ENCODE measurements at places on chromosomes 6 and 20.

DNA sequence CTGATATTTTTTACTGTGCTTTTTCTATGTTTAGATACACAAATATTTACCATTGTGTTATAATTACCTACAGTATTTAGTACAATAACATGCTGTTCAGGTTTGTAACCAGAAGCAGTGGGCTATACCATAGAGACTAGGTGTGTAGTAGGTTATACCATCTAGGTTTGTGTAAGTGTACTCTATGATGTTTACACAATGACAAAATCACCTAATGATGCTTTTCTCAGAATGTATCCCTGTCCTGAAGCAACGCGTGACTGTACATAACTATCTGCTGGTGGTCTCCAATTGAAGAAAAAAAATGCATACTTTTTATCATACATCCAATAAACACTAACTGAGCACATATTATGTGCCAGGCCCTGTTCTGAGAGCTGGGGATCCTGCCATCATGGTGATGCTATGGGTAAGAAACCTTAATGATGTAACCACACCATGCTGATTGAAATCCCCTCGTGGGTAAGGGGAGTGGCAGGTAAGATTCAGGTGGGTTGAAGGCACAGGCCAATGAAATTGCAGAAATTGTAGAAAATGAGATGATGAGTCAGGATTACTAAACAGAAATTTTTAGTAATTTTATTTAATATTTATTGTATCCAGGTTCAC is 76.8 kb downstream of the FYN start:
- DNase-seq, result no peak

GRCh38 chr20:43293068-43293786 is 103.5 kb upstream of the PTPRT start:
- no peak for DNase-seq

- DNase-seq, result peak; percentile 42
Measured at GRCh38 chr20:58006346-58007316, 221.8 kb downstream of the ANKRD60 start.

DNA sequence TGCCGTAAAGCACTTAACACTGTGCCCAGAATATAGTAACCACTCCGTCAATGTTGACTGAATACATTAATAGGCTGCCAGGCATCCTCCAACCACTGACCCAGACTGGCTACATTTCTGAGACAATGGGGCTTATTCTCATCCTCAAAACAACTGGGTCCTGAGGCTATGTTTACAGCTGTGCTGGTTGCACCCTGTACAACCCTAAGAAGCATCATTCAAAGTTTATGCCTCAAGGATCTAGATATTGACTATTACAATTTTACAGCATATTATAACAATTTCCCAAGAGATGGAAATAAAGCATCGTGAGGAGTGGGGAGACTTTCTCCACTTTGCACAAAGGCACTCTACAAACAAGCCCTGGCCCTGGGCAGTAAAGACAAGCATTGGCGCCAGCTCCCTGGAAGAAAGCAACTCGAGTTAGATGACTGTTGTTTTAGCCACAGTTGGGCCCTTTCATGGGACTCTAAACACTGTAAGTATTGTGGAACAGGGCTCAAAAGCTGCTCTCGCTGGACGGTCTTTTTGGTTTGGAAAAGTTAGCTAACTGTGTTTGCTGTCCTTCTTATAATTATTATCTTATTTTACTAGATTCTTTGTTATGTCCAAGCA is 30.2 kb downstream of the MYLIP start:
- DNase-seq, result no peak

GRCh38 chr20:59117526-59117925 is 46.1 kb upstream of the ZNF831 start:
- DNase-seq, result no peak

DNA sequence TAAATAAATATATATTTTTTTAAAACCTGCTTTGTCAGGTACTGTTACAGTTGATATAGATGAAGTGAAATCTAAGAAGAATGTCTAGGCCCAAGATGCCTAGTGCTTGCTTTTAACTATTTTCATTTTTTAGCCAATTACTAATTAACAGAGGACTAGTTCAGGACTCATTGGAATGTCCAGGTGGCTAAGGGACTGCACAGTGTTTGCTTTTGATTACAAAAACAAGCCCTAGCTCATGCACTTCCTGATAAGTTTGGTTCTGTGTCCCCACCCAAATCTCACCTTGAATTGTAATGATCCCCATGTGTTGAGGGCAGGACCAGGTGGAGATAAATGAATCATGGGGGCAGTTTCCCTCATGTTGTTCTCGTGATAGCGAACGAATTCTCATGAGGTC is 417.1 kb downstream of the PLCB1 start:
- no peak for DNase-seq

- DNase-seq, result no peak
Measured at GRCh38 chr6:123967905-123968304, 164.2 kb downstream of the NKAIN2 start.

DNA sequence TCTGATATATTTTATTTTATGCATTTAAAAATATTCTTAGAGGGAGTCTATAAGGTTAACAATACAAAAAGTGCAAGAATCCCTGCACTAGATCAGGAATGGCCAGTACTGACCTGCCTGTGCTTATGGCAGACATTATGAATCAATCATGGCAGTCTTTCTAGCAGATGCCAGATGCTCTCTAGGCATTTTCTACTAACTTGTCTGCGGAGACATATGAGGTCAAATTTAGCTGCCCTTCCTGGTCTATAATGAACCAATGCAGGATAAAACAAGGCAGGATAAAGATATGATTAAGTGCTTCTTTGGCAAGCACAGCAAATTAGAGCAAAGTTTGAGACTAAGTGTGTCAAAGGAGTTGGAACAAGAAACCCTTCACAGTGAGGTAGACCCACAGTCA is 46.6 kb upstream of the RNF24 start:
- DNase-seq, result no peak

GRCh38 chr6:69816026-69816425 is 19.2 kb upstream of the LMBRD1 start:
- DNase-seq, result no peak

DNA sequence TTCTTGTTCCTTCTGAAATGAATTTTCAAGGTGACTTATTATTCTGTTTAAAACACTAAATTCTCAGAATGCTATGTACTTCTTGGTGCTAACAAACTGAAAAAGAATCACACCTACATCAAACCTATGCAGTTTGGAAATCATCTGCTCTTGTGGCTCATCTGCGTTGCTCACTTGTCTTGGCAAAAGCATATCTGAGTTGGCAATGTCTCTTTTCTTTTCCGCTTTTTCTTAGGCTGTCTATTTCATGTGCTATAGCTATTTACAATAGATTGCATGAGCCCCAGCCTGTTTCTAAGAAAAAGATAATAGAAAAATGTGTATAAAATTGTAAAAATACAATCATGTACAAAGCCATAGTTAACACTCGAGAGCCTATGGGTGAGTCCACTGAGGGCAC is 348.9 kb upstream of the AGPAT4 start:
- DNase-seq, result no peak

GRCh38 chr6:149545258-149545753 is 537 bp downstream of the PPIL4 start:
- DNase-seq, result peak; percentile 65

GRCh38 chr20:41308290-41308711 is 9.2 kb downstream of the ZHX3 start:
- DNase-seq, result no peak

- no peak for DNase-seq
Measured at GRCh38 chr6:3455569-3456394, 1.1 kb downstream of the SLC22A23 start.

DNA sequence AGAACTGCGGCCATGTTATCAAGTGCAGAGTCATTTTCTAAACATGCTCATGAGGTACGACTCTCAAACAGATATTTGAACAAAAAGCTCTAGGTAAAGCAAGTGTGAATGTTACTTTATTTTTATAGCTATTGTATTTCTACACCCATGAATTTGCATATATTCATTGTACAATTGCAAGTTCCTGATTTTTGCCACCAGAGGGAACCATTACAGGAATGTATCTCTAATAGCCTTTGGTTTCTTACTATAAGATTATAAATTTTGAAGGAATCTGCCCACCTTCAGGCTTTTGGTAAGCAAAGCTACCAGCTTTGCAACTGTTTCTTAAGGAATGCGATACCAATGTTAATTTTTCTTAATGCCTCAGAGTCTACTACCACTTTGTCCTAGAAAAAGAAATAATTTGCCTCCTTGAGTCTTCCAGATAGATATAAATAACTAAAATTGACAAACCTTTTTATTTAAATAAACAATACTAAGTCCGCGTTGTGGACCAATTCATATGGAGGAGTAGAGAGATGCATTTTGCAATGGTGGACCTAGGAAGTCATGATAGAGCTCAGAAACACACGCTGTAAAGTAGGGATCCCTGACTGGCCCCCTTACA is 125.4 kb upstream of the SAMD5 start:
- no peak for DNase-seq

- DNase-seq, result no peak
Measured at GRCh38 chr6:34491091-34491430, 25.2 kb downstream of the PACSIN1 start.

- no peak for DNase-seq
Measured at GRCh38 chr20:53937339-53937741, 133.1 kb downstream of the BCAS1 start.

DNA sequence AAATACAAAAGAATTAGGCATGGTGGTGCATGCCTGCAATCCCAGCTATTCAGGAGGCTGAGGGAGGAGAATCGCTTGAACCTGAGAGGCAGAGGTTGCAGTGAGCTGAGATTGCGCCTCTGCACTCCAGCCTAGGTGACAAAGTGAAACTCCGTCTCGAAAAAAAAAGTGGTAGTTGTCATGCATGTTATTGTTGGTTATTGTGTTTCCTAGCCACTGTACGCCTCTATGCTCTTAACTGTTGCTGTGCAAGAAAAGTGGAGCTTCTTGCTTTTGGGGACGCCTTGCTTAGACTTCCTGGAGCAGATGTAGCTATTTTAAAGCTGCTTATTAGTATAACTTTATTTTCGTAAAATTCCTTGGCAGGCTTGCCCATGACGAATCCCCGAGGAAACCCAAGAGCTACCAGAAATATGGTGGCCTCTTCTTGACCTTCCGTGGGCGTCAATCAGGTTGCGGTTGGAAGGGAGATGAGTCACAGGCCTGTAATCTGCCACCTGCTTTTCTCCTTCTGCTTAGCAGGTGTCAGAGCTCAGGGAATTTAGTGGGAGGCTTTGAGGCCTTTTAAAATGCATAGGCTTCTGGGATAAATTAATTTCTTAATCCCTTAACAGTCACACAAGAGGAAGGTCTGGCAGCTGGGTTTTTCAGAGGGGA is 17.3 kb downstream of the GABRR2 start:
- no peak for DNase-seq

GRCh38 chr20:46850416-46850815 is 44.2 kb upstream of the EYA2 start:
- no peak for DNase-seq

DNA sequence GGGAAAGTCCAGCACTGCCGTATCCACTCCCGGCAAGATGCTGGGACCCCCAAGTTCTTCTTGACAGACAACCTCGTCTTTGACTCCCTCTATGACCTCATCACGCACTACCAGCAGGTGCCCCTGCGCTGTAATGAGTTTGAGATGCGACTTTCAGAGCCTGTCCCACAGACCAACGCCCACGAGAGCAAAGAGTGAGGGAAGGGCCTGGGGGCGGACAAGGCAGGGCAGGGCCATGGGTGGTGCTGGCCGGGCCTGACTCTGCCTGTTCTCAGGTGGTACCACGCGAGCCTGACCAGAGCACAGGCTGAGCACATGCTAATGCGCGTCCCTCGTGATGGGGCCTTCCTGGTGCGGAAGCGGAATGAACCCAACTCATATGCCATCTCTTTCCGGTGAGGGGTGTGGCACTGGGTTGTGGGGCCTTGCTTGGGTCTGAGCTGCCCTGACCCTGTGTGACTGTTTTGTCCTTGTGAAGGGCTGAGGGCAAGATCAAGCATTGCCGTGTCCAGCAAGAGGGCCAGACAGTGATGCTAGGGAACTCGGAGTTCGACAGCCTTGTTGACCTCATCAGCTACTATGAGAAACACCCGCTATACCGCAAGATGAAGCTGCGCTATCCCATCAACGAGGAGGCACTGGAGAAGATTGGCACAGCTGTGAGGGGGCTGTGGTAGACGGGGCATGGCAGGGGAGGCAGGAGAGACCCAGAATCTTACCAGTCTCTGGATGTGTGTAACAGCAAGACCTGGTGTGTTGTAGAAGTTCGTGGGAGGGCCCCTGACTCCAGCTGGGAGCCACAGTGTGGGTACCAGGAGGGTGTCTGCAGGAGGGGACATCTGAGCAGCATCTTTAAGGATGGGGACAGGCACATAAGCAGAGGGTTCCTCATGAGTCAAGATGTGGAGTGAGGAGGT is 29.1 kb downstream of the PLCG1 start:
- peak; percentile 45 for DNase-seq

DNA sequence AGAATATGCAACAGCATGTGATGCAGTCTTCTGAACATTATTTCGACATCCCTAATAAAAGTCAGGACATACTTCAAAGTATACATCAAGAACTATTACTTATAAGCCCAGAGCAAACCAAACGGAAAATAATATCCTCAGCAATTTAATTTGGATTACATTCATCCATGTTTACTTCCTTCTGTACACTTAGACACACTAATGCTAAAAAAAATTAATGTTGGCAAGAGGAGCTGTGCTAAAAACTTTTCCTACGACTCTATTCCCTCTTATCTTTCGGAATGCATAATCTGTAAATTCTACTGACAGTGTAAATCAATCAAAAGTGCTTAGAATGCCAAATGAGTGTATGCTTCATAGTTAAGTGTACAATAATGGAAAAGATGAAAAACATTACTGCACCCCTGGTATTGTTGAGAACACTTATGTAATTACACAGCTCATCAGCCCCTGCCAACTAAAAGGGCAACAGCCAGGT is 301.2 kb upstream of the HSF2 start:
- DNase-seq, result no peak

DNA sequence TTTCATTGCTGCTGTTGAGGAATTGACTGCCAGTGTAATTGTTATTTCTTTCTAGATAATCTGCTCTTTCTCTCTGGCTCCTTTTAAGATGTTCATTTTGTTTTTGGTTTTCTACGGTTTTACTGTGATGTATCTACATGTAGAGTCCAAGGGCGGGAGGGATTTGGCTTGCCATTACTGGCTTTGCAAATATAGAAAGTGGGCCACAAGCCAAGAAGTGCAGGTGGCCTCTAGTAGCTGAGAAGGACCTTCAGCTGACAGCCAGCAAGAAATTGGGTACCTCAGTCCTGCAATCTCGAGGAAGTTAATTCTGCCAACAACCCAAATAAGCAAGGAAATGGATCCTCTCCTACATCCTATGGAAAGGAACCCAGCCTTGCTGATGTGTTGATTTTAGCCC is 42.8 kb upstream of the GLP1R start:
- no peak for DNase-seq

GRCh38 chr6:12608016-12608860 is 108.3 kb upstream of the PHACTR1 start:
- no peak for DNase-seq

- DNase-seq, result no peak
Measured at GRCh38 chr6:72271531-72271930, 350.3 kb upstream of the KCNQ5 start.

Data from sciatic nerve (tissue), 2 donors.